ENCODE measurements at places on chromosomes 4 and X. TPM values are rescaled to one million over a fixed set of nuclear protein-coding genes. Genes with fewer than 3 reads are reported as not detected.

DNA sequence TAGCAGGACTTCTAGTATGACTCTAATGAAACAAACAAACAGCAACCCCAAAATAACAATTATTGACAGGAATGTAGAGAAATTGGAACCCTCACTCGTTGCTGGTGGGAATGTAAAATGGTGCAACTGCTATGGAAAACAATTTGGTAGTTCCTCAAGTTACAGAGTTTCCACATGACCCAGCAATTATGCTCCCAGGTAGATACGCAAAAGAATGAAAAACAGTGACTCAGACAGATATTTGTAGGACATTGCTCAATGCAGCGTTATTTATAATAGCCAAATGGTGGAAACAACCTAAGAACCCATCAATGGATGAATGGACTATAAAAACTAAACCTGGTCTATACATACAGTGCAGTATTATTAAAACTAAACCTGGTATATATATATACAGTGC lies 646.1 kb upstream of the FRG1 start:
- DNase-seq = no peak

DNA sequence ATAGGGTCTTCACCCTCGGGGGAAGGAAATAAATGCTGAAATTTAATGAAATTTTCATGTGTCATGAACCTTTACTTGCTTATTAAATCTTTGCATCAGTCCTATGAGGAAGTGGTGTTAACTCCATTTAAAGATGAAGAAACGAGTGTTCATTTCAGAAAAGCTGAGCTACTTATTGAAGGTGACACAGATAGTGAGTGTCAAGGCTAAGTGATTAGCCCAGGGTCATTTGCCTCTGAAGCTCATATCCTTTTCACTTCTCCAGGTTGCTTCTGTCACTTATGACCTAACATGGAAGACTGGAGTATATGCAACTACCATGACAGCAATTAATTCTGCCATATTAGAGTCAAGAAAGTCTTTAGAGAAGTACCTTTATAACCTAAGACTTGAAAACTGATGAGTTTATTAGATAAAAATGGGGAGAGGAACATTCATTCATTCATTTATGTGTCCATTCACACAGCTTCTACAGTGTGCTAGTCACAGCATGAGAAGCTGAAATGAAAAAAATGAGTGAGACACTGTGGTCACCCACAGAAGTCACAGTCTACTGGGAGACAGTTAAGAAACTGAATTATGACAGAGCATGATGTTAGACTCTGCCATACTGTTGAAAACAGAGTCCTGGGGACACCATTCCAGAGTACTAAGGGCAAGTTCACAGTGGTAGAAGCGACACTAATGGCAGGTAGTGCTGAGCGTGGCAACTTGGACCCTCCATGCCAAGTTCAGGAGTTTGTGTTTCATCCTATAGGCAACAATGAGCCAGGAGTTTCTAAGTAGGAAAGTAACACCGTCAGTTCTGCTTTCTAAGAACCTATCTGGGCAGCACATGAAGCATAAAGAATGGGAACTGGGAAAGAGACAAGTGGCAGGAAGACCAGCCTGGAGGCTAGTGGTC lies 21.3 kb downstream of the ALPK1 start:
- no peak for DNase-seq

DNA sequence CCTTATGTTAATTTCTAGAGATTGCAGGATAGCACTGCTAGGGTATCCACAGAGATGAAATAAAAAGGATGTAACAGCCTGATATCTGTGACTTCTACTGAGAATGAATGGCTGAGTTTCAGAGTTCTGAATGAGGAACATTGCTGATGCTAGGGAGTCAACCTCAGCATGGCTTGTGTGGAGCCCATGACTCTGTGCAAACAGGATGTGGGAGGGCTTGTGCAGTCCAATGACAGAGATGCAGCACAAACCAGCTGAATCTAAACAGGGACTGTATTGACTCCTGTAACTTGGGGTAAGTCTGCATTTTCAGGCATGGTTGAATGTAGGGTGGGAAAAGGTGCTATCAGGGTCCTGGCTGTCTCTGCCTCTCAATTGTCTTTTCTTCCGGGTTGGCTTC lies 5.3 kb upstream of the RASL11B start:
- no peak for DNase-seq

DNA sequence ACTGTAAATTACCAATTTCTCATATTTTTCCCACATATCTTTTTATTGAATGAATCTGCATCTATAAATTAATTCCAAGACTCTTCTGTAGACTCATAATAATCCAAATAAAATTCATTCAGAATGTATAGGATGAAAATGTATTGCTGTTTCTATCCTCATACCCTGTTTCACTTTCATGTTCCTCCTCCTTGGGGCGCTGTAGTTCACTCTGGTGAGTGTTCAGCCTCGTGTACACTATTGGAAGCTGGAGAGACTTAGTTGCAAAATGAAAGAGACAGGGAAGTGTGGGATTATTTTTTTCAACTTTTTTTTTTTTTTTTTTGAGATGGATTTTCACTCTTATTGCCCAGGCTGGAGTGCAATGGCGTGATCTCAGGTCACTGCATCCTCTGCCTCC lies 296.1 kb downstream of the TLL1 start:
- DNase-seq = no peak

DNA sequence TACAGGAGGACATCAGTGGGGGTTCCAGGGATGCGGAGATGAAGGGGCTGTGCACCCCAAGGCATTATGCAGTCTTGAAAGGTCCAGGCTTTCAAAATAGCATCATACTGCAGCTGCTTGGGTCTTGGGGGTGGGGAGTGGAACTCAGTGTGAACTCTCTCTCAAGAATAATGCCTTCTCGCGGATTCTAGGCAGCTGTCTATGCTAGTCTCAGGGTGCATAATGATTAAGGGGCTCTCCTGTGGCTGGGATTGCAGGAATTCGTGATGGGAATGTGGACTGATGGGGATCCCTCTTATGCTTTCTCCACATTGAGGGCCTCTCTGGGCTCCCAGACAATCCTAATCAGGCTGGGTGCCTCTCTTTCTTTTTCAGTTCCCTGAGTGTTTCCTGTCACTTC lies 172.2 kb upstream of the ARHGAP24 start:
- DNase-seq = no peak

DNA sequence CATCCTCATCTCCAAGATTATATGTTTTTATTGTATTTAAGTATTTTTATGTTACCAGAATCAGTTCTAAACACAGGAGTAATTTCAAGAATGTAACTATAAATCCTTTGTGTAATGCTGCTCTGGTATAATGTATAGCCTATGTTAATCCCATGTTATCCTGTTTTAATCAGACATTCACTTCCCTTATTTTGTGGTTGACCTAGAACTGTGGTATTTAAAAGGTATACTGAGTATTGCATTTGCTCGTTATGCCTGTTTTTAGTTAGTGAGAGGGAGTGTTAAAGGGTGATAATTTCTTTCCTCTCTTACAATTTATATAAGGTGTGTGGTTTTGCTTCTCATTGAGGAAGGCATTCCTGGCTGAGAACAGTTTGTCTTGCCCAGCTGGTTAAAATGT lies 26.2 kb downstream of the MTM1 start:
- DNase-seq = no peak

GRCh38 chr4:19300213-19300612 lies 951.5 kb upstream of the SLIT2 start:
- no peak for DNase-seq

- no peak for DNase-seq
Measured at GRCh38 chr4:32142075-32142474, 1421.9 kb downstream of the PCDH7 start.

- DNase-seq = no peak
Measured at GRCh38 chr4:14345356-14345775, 656.9 kb upstream of the CPEB2 start.

GRCh38 chr4:62814510-62815047 lies 1594.7 kb downstream of the TECRL start:
- DNase-seq = no peak

DNA sequence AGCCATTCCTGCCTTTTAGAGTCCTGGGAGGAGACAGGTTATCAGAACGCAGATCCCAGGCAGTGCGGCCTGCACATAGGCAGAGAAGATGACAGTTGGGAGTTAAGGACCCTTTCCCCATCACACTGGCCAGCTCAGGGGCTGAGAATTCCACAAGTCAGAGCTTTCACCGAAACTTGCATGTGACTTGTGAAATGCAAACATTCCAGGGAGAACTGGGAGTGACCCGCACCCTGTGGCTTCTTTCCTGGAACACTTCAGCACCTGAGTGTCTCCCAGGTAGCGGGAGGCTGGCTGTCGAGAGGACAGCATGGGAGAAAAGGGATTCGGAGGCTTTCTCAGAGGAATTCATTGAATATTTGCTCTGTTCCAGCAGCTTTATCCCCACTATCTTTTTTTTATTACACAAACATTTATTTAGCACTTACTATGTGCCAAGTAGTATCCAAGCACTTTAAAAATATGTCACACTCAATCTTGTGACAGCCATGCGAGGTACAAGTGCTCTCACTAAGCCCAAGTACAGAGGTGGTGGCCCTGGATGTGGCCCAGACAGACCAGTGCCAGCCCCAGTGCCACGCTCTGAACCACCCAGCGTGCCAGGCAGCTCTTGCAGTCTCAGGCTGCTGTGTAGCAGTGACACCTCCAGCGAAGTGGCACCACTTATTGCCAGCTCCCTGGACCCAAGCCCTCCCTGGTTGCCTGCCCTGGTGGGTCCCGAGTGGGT lies 100.5 kb downstream of the PHKA2 start:
- peak; percentile 60 for DNase-seq

DNA sequence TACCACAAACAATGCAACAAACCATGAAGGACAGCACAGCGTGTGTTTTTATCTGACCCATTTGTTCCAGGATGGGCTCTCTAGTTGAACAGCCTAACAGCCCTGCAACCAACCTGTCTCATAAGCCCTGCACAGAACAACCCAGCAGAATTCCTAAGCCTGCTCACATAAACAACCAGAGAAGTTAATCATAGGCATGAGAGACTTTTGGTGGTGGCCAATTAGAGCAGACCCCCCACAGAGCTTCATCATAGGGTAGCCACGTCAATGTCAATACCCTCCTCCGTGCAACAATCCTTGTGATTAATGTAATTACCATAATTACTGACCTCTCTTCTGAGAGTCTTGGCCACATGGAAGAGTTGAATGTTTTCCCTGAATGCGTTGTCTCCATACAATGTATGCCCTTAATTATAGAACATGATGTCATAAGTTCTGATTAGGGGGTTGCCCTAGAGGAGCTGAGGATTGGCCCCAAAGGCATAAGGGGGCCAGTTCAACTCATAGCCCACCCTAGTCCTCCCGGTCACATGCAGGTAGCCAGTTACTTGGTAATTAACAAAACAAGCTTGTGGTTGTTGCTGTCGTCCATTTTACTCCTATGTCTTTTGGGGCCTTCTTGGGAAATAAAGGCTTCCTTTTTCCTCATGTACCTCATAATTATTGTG lies 92.7 kb downstream of the SYNPO2 start:
- DNase-seq = no peak

DNA sequence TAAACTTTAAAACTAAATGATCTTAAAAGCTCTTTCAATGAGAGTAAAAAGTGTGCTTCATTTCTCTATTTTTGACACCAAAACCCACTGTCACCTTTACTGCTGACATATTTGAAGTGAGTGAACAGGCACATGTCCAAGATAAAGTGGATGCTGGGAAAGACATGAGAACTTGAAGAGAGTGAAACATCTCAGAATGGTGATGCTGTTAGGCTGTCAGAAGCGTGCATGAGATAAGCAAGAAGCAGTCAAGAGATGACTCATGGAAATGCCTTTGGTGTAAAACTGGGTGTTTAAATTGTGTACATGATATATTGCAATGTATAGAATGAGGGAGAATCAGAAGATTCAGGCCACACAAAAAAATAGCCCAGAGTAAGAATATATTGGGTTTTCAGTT lies 21.8 kb upstream of the GBA3 start:
- no peak for DNase-seq

GRCh38 chrX:40127052-40127451 lies 29.3 kb upstream of the BCOR start:
- DNase-seq = no peak

GRCh38 chr4:183409934-183410333 lies 34.5 kb upstream of the CDKN2AIP start:
- DNase-seq = no peak

DNA sequence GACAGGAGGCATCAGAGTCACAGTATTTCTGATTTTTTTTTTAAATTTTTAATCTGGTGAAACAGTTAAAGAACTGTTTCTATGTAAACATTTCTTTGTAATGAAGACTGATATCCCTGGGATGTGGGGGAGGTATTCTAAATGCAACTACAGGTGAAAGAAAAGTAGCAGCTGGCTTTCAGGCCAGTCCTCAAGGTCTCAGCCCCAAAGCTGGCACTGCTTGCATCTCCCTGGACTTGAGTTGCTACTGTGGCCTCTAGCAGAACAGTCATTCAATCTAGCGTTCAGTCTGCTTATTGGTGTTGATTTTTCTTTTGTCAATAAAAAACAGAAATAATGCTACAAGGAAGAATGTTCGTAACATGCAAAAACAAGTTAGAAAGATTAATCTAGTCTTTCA lies 4.9 kb downstream of the MBNL3 start:
- DNase-seq = no peak

- DNase-seq = no peak
Measured at GRCh38 chr4:183659872-183660242, 764 bp downstream of the TRAPPC11 start.

DNA sequence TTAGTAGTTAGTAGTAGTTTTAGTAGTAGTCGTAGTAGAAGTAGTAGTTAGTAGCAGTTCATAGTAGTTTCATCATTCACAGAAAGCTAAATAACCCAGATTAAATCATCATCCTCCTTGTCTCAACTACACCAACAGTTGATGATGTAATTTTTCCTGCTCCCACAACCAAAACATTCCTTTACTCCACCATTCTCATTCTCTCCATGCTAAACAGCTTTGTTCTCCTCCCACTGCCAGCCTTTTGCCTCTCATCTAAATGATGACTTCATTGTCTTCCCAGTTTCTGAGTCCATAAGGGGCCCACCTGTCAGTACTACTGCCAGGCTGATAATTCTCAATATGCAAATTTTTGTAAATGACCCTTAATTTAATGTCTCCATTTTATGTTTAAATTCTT lies 68.9 kb downstream of the ARHGAP24 start:
- DNase-seq = no peak

- DNase-seq = no peak
Measured at GRCh38 chr4:152206646-152207377, 329.1 kb downstream of the FBXW7 start.

DNA sequence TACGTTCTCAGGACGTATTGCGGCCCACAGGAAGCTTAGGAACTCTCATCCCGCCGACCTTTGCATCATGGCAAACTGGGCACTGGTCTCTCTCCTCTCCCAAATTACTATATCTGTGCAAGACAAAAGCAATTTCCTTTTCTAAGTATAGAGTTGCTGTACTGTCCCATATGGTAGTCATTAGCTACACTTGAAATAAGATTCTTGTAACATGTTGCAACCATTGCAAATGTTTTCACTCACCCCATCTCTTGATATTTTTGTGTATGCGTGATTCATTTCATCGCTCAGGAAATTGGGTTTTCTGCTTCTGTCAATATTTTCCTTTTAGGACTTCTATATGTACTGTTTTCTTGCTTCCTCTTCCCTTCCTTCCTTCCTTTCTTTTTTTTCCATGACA lies 15.7 kb downstream of the ARMCX6 start:
- DNase-seq = no peak

GRCh38 chr4:143156853-143157252 lies 27.9 kb upstream of the USP38 start:
- no peak for DNase-seq

- DNase-seq = no peak
Measured at GRCh38 chr4:58761563-58761962, 1651.4 kb upstream of the IGFBP7 start.

The DDX53 gene
- total RNA-seq = not detected

The GAGE12J gene
- total RNA-seq = not detected

The ZNF280C gene
- total RNA-seq = 6.5 TPM

The MAGEA4 gene
- not detected for total RNA-seq

The GPR143 gene
- not detected for total RNA-seq

The PNMA6A gene
- 1.0 TPM for total RNA-seq

The CENPVL3 gene
- total RNA-seq = not detected

The SOX3 gene
- total RNA-seq = not detected

Measured in spleen (tissue), 13 donors.